ENCODE measurements at places on chromosomes 12 and 14.
A peak's percentile ranks its signal among the peaks of the same experiment; 100 is the strongest.

GRCh38 chr12:56713345-56713744, 11.8 kb downstream of the NACA start:
- no peak for DNase-seq

- DNase-seq: no peak
These were observed 62.1 kb upstream of the GPATCH2L start for GRCh38 chr14:76089575-76089974.

DNA sequence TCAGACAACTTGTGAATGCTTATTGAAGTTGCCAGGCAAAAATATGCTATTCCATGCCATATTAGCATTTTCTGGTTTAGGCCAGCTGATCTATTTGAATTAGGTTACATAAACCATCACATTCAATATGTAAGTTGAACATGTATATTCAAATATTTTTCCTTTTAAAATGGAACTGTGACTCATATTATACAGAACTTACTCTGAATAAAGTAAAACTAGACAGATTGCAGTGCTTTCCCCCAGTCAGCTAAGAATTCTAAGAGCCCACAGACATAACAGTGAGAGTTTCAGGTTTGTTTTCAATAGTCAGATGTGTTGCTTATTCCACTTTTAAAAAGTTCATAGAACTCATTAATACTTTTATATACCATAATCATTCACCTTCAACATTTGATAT, 119.8 kb downstream of the MGST1 start:
- DNase-seq: no peak

- no peak for DNase-seq
These were observed 39.0 kb downstream of the SLCO1B1 start for GRCh38 chr12:21169878-21170472.

DNA sequence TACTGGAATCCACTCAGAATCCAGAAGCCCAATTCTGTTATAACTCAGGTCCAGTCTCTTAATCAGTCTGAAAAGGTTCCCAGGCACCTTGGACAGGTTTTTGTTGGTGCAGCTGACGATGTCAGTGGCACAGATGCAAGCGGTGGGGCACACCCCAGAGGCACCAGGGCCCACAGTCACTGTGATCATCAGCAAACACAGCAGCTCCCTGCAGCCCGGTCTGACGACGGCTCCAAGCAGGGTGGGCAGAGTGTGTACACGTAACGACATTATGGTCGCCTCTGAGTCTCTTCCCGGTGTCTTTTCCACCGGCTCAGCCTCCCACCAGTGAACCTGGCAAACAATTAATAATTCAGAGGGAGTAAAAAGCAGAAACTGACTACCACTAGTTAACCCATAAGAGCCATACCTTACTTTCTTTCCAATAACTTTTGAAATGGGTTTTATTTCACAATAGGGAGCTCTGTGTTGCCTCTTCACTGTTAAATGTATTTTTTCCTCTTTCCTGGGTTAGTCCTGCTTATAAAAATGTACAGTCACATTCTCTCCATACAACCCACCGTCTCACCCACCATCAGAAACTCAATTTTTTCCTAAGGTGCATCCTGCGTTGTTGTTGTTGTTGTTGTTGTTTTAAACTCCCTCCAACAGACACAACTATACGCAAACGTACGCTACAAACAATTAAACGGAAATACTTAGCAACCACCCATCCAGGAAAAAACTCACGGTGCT, 521 bp upstream of the PCED1B start:
- no peak for DNase-seq

DNA sequence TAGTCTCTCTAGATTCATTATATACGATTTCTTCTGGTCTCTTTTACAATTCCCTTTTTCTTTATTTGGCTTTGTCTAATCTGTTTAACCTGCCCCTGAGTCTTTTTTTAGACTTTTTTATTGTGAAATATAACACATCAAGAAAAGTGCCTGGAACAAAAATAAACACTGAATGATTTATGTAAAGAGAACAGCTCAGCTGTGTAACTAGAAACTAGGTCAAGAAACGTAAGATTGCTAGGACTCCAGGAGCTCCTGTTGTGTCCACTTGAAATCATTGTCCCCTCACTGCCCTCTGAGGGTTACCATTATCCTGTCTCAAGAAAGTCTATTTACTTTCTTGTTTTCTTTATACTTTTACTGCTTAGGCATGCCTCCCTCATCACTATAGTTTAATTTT, 23.1 kb downstream of the EXD2 start:
- no peak for DNase-seq

DNA sequence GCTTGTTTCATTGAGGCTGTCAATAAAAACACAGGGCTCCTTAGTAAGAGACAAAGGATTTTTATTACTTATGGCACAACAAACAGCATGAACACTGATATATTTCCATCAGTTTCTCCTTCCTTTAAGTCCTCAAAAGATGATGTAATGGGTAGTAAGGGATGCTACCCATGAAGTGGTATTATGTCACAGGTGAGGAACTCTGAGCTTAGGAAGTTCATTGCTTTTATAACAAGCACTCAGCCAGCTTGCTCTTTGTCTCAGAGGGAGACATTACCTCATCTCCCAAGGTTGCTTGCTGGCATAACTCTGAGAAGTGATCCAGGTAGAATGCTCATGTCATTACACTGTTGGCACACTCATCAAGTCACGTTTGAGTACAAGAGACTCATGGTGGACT, 287.0 kb upstream of the OR4E1 start:
- no peak for DNase-seq

DNA sequence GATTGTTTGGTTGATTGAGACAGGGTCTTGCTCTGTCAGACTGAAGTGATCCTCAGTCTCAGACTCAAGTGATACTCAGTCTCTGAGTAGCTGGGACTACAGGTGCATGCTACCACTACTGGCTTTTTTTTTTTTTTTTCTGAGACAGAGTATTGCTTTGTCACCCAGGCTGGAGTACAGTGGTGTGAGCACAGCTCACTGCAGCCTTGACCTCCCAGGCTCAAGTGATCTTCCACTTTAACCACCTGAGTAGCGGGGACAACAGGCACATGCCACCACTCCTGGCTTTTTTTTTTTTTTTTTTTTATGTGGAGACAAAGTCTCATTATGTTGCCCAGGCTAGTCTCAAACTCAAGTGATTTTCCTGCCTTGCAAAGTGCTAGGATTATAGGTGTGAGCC, 31.8 kb downstream of the CPSF2 start:
- no peak for DNase-seq

GRCh38 chr12:153080-153746, 60.7 kb downstream of the SLC6A12 start:
- no peak for DNase-seq

DNA sequence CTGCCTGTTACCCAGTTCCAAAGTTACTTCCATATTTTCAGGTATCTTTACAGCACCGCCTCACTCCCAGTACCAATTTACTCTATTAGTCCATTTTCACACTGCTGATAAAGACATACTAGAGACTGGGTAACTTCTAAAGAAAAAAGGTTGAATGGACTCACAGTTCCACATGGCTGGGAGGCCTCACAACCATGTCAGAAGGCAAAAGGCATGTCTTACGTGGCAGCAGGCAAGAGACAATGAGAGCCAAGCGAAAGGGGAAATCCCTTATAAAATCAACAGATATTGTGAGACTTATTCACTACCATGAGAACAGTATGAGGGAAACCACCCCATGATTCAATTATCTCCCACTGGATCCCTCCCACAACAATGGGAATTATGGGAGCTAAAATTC, 9.8 kb downstream of the AREL1 start:
- DNase-seq: no peak

GRCh38 chr14:101200008-101200649, 296.6 kb upstream of the RTL1 start:
- no peak for DNase-seq

GRCh38 chr14:92610849-92611271, 97.3 kb downstream of the RIN3 start:
- no peak for DNase-seq

- DNase-seq: peak; percentile 58
These were observed at the start of the genes LYSET and MOAP1 for GRCh38 chr14:93184391-93185348. Gene LYSET, plus strand, starts transcription at chr14:93185317. Its CDS starts 89 bp downstream, at chr14:93185406. Gene MOAP1, minus strand, starts transcription at chr14:93184897. Its CDS starts 655 bp downstream, at chr14:93184242.

DNA sequence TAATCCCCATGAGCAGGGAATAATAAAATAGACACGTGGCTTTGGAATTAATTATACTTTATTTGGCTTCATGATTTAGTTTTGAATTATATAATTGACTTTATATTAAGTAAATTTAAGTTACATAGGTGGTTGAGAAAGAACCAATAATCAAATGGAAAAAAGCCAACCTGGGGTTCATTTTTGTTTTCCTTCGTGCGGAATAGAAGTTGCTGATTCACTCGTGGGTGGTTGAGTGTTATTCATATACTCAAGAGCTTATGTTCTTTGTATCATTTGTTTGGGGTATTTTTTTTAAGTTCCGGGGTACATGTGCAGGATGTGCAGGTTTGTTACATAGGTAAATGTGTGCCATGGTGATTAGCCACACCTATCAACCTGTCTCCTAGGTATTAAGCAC, 58.0 kb downstream of the ZNF664 start:
- DNase-seq: peak; percentile 2

GRCh38 chr12:106425061-106425702, 67.6 kb downstream of the POLR3B start:
- no peak for DNase-seq

GRCh38 chr12:7207866-7208625, 18.6 kb downstream of the PEX5 start:
- no peak for DNase-seq

- DNase-seq: no peak
These were observed 280.8 kb downstream of the C12orf75 start for GRCh38 chr12:105611340-105611739.

- DNase-seq: no peak
These were observed 15.8 kb downstream of the HIF1A start for GRCh38 chr14:61710853-61711817.

DNA sequence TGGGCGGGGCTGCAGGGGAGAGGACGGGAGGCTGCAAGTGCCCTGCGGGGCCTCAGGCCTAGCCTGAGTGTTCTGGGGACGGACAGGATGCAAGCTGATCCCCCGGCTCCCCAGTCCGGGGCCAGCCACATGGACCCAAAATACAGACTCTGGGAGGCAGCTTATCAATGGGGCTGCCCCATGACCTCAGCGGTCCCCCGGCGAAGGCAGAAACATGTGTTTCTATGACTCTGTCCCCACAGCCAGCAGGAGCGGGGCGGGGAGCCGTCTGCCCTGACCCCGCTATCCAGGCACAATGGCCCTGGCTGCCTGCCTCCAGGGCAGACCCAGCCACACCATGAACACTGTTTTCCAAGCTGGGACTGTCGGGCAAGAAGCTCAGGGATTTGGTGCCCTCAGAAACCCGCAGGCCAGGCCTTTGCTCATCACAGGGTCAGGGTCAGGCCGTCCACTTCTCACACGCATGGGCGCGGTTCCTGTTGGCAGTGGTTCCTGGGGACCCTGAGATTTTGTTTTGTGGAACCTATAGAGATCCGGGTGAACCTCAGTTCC, 75.0 kb downstream of the RFLNA start:
- no peak for DNase-seq

DNA sequence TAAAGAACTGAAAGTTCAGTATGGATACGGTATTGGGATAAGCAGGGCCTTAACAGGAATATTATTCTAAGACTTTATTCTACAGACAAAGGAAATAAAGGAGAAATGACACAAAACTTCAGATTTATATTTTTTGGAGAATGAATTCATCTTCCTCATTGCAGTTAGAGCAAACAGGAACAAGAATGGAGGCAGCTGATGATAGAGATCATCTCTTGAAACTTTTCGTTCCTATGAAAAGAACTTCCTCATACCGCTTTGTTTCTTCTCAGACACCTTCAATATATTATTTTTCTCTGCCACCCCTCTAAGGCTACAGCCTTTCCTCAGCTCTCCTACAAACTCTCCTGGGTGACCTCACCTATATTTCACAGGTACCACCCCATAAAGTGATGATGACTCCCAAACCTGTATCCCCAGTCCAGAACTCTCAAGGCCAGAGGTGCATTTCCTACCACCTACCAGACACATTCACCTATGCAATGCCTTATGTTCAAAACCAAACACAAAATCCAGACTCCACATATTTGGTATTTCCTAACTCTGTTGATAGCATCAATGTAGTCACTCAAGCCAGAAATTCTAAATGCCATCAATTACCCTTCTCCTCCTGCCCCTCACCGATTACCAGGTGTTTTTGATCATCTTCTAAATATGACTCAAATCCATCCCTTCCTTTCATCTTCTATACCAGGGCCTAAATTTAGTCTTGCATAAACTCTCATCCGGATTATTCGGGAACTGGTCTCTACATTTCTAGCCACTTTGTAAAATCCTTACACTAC, 7.4 kb downstream of the MAP4K5 start:
- DNase-seq: no peak

DNA sequence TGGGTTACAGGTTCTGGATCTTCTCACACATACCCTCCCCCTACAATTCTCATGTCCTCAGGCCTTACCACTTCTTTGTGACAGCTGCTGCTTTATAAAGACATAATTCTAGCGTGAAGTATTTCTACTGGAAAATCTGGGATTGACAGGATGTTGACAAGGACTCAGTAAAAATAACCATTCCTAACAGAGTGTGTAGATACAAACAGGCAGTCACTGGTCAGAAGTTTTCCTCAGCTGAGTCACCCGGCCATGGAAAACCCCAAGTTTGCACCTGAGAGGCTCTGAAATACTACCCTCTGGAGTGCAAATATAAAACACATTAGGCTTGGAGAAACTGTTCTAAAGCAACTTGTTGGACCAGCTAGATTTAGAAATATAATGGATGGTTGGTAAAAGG, 54.4 kb downstream of the SPPL3 start:
- no peak for DNase-seq

GRCh38 chr12:40378691-40379090, 153.9 kb downstream of the LRRK2 start:
- no peak for DNase-seq

- no peak for DNase-seq
These were observed 19.0 kb downstream of the ADAM20 start for GRCh38 chr14:70515811-70516210.
